ENCODE measurements at places on chromosomes 12 and 14. TPM values are rescaled to one million over a fixed set of nuclear protein-coding genes. Genes with fewer than 3 reads are reported as not detected.

DNA sequence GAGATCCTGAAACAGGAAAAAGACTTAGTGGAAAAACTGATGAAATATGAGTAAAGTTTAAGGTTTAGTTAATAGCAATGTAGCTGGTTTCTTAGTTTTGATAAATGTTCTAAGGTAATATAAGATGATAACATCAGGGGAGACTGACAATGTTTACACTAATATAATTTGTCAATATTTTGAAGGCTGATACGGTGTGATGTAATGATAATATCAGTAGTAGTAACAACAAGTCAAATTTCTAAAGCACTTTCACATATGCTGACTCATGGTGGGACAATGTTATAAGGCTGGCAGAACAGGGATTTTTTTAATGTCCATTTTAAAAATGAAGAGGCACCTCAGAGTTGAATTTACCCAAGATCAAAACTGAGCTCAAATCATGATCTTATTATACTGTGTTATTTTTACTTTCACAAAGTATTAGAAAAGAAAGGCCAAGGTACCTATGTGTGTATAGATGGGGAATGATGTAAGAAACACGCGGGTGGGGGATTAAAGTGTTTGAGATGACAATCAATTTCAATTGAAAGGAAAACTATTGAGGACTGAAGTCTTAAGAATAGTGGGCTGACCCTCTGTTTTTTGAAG, 2.4 kb upstream of the FLRT2 start:
- DNase-seq: no peak

The HSPB8 gene
- 70.0 TPM for total RNA-seq

The SLC5A8 gene
- 2.8 TPM for total RNA-seq

The PMCH gene
- total RNA-seq: not detected
